ENCODE measurements at places on chromosomes 7 and 10.

- no peak for DNase-seq
Observed at GRCh38 chr10:29555746-29556481, 78.9 kb downstream of the SVIL start.

DNA sequence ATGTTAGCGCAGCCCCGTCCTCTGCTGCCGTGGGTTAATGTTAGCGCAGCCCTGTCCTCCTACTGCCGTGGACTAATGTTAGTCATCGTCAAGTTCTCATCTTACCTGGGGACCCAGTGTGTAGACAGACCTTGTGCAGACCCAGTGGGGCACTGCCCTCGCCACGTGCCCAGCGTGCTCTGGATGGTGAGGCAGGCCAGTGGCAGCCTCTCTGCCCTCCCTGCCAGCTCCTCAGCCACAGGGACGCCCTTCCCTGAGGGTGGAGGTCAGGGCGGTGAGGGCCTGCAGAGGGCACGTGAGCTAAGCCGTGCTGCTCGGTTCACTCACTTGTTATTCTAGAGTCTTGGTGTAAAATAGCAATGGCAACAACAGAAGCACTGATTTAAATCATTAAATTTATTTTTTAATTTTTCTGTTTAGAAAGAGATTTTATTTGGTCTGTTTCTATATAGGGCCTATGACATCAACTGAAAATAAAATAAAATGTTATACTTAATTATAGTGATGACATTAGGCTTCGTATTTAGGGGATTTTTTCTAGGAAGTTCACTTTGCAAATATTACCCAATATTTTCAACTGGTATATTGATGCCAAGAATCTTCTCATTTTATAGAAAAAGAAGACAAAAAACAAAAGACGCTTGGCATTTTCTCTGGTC is 48.4 kb downstream of the NKX6-2 start:
- DNase-seq = no peak

DNA sequence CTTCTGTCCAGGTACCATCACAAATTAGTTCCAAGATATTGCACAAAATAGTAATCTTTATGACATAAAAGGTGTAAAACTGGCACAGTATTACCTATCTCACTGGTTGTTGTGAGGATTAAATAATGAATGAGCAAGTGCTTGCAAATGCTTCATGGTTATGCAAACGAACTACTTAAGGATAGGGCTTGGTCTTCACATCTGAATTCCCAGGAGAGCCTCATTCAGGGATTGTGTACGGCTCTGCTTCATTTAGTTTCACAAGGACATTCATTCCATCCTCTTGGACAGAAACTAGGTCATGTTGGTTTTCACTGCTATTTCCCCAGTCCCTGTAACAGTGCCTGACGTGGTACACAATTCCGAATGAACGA is 12.1 kb downstream of the ABCA13 start:
- no peak for DNase-seq

DNA sequence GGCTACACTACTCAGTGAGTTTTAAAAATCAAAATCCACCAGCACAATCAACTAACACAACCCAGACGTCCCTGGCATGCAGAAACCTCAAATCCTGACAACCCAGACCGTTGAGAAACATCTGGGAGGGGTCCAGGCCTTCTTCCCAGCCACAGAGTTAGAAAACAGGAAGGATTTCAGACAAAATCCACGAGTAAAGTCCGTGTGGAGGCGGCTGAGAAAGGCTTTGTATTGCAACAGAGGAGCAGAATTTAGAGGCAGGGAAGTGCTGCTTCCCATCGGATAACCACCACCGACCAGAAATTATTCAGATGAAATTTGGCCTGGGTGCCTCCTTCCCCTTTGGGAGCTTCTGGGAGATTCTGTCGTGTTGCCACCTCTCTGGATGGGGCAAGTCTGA is 61.5 kb downstream of the TNS3 start:
- DNase-seq = no peak

- peak; percentile 62 for DNase-seq
Observed at GRCh38 chr10:129030996-129031843, 435.8 kb upstream of the MGMT start.

DNA sequence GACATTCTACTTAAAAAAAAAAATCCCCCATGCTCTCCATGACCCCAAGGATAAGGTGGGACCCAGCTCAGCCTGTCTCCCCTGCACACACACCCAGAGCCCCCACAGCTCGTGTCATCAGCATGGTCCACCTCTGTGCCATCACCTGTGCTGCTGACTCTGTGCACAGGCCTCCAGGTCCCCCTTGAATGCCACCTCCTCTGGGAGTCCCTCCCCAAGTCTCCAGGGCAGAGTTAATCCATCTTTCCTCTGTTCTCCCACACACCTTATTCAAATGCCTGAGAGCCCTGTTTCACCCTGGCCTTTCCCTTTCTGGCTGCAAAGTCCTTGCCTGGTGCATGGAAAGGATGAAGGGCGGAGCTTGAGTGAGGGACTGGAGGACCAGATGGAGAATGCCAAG is 194.1 kb upstream of the LYZL2 start:
- no peak for DNase-seq

GRCh38 chr7:75559355-75559975 is 67.3 kb downstream of the SPDYE5 start:
- no peak for DNase-seq

DNA sequence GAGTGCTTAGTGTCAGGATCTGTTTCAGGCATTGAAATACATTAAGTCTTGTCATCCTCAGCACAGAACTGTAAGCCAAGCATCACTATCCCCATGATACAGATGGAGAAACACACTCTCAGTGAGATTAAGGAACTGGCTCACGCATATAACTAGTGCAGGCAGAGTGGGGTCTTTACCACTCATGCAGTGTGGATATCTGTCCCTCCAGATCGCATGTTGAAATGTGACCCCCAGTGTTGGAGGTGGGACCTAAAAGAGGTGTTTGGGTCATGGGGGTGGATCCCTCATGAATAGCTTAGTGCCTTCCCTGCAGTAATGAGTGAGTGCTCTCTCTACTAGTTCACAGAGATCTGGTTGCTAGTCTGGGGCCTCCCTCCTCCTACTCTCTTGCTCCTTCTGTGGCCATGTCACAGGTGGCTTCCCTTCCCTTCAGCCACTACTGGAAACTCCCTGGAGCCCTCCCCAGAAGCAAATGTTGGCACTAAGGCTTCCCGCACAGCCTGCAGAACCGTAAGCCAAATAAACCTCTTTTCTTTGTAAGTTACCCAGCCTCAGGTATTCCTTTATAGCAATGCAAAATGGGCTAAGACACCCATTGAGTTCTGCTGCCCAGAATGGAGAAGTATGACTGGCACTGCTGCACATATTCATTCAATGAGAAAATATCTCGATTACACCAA is 31.8 kb upstream of the MSMB start:
- DNase-seq = no peak

GRCh38 chr10:10959666-10960065 is 58.0 kb upstream of the CELF2 start:
- no peak for DNase-seq

DNA sequence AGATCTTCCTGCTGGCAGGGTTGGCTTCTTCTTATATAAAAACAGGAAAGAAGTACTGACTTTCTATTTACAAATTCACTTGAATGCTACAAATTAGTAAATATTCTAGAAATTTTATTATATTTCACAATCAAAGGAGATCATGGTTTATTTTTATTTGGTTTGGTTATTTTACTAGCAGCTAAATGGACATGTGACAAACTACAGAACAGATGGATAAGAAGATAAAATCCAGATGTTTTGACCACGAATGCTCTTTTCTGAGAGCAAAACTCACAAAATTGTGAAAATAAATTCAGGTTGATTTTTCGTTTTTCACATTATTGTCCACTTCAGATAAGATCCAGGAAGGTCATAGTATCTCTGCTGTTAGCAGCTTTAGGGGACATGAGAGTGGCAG is 55.4 kb downstream of the CACNA2D1 start:
- no peak for DNase-seq

DNA sequence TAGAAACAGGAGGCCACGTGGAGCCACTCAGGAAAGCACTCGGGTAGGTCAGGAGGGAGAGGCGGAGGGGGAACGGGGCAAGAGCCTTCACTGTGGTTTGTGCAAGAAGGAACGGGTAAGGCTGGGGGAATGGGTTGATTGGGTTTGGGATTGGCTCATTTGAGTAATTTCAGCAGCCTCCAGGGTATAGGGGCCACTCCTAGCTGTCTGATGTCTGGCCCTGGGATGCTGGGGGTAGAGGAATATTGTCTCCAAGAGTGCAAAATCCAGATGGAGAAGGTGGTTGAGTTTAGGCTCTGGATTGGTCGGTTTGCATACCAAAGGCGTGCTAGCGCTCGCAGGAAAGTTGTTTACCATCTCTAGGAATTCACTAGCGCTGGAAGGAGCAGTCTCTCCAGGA is 47.2 kb downstream of the MYL10 start:
- no peak for DNase-seq

GRCh38 chr7:81029511-81029910 is 110.7 kb upstream of the SEMA3C start:
- peak; percentile 44 for DNase-seq

DNA sequence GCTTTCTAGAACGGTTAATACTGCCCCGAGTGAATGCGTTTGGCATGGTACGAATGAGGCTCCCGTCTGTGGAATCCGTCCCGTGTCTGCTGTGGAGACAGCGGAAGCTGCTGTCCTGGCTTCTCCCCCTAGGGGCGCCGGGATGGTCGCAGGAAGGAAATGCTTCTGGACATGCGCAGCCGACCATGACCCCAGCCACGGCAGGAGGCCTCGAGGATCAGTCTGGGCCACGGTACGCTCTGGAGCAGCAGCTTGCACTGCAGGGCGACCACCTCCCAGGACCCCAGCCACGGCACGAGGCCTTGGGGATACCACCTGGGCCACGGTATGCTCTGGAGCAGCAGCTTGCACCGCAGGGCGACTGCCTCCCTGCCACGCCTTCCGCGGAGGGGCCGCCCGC is 107.9 kb downstream of the CYTH3 start:
- no peak for DNase-seq

- DNase-seq = no peak
Observed at GRCh38 chr10:1957057-1957456, 219.7 kb upstream of the ADARB2 start.
